Right renal cortex interstitium (tissue), 3 donors: ENCODE measurements at places on chromosomes 1 and 21. TPM values are rescaled to one million over a fixed set of nuclear protein-coding genes. Genes with fewer than 3 reads are reported as not detected.
A peak's percentile ranks its signal among the peaks of the same experiment; 100 is the strongest.

- no peak for DNase-seq
These were observed 12.9 kb downstream of the CFAP410 start for GRCh38 chr21:44326272-44326647.

DNA sequence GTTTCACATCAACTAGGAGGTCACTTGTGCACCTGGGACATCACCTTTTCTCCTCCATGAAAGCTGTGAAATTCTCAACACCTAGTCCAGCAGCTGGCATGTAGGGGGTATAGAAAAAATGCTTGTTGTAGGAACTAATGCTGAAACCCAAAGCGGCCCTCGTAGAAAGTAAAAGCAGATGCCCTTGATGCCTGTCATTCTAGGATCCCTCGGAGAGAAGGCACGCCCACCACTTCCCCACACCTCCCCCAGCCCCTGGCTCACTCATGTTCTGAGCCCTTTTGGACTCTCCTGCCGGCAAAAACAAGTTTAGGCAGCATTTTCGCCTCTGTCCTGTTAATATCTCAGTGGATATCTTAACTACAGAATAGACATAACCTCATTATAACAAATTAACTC, 36.5 kb downstream of the RIPK4 start:
- DNase-seq: no peak

The KIF21B gene
- polyA plus RNA-seq: 2.3 TPM

- DNase-seq: no peak
These were observed 68.5 kb downstream of the HHAT start for GRCh38 chr1:210397252-210397651.

The EPHA8 gene
- 1.4 TPM for polyA plus RNA-seq

The STIL gene
- 9.5 TPM for polyA plus RNA-seq

The HTR1D gene
- polyA plus RNA-seq: 0.17 TPM

- no peak for DNase-seq
These were observed 161.8 kb upstream of the PDE4B start for GRCh38 chr1:65630855-65631254.

- DNase-seq: no peak
These were observed 57.7 kb upstream of the LRRC7 start for GRCh38 chr1:69510026-69510425.

The DPT gene
- polyA plus RNA-seq: not detected

- DNase-seq: no peak
These were observed 10.9 kb downstream of the LRRC71 start for GRCh38 chr1:156931211-156931952.

DNA sequence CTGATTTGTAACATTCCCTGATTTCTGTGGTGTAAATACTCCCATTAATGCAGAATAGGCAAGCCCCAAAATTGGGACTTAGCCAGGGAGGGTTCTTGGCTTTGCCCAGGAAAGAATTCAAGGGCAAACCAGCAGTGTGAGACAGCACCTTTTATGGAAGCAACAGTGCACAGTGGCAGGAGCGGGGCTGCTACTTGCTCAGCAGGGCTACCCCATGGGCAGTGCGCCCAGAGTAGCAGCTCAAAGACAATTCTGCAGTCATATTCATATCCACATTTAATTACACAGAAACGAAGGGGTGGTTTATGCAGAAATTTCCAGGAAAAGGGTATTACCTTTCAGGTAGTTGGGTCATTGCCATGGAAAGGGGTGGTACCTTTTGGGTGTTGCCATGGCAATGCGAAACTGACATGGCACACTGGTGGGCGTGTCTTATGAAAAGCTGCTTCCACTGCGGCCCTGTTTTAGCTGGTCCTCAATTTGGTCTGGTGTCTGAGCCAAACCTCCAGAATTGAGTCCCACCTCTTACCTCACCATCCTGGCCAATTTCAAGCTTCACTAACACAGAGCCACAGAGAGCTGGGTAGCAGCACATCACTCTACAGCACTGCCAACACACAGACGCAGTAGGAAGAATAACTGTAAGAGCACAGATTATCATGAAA, 35.9 kb downstream of the FHAD1 start:
- no peak for DNase-seq

GRCh38 chr21:37658817-37659458, 257.3 kb downstream of the KCNJ6 start:
- DNase-seq: peak; percentile 49

GRCh38 chr1:107541412-107541811, 400.6 kb downstream of the NTNG1 start:
- DNase-seq: no peak

DNA sequence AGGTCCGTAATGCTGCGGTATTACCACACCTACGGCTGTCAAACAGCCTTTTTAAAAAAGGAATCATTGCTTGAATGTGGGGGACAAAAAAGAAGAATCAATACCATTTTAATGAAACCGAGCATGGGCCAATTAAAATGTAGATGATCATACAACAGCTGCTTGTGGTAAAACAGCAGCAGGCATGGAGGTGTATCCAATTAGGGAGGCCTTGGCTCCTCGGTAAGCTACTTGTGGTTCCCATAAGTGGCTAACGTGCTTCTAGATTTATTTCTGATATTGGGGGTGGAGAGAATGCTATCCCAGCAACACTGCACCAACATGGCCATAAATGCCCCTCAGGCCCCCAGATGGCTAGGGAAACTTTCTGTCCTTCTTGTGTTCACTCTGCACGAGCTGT, 1.8 kb downstream of the PTPN14 start:
- no peak for DNase-seq

DNA sequence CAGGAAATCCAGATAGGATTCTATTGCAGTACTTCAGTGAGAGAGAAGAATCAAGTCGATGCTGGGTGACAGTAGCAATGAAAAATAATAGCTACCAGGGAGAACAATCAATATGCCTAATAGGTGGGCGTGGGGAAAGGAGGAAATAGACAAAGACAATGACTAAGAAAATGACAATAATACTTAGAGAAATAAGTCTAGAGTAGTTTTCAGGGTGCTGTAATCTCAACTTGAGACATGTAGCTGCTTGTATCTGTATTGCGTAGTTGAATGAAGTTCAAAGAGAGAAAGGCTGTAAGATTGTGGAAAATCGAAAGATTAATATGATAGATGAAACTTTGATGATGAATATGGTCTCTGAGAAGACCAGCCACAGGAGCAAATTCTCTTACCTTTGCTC, 2.6 kb downstream of the STXBP3 start:
- DNase-seq: no peak

DNA sequence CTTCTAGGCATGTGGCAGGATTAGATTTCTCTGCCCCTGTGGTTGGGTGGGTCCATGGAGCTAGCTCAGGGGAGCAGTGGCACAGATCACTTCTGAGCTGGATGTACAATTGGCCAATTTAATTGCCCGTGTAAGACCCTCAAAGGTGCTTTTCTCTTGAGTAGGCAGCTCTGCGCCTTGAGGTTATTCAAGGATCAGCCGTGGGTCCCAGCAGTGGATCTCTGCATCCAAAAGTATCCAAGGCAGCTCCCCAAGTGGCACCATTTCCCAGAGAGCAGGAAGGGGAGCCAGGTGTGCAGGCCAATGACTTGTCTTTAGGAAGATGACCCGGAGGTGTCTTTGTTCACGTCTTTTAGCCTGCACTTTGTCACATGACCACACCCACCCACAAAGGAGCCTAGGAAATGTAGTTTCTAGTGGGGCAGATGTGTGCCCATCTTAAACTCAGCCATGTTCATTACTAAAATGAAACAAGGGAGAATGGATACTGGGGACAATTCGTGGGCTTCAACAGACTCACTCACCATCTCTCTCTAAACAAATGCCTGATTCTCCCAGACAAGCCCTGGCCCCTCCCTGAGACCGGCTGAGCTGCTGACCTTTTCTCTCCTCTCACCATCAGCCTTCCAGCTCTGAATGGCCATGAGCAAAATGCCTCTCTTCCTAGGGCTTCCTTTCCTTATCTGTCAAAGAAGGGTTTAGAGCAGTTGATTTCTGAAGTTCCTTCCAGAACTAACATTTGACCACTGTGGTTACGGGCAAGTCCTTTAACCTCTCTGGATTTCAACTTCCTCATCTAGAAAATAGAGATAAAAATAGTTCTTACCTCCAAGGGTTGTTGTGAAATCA, 41.4 kb upstream of the TENT5C start:
- DNase-seq: no peak

DNA sequence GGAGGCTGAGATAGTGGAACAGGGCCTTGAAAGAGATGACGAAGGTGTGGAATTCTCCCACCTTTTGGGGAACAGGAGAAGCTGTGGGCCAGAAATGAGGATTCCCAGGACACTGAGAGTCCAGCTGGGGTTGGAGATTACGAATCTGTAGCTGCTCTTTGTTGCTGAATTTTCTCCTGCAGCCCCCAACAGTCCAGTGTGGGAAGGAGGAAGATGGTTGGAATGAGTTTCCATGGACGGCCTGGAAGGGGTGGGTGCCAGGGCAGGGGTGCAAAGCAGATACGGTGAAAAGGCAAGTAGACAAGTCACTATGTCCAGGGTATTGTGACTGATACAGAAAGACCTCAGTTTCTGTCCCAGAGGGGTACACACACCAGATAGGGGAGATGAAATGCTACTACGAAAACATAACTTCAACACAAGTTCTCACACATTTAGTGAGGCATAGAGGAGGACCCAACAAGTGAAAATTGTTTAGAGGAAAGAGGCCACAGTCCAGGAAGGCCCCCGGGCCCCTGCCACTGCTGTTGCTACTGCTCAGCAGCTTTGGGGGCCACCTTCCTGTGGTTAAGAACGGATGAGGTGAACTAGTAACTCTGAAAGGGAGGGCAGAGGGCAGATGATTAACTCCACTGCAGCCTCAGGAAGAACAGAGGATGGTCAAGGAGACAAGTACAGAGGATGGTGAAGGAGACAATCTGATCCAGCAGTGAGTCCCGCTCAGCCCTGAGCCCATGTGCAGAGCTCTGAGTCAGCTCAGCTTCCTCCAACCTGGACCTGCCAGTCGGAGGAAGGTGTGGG, 7.3 kb downstream of the CD244 start:
- no peak for DNase-seq

The CEP170 gene
- polyA plus RNA-seq: 55.0 TPM

DNA sequence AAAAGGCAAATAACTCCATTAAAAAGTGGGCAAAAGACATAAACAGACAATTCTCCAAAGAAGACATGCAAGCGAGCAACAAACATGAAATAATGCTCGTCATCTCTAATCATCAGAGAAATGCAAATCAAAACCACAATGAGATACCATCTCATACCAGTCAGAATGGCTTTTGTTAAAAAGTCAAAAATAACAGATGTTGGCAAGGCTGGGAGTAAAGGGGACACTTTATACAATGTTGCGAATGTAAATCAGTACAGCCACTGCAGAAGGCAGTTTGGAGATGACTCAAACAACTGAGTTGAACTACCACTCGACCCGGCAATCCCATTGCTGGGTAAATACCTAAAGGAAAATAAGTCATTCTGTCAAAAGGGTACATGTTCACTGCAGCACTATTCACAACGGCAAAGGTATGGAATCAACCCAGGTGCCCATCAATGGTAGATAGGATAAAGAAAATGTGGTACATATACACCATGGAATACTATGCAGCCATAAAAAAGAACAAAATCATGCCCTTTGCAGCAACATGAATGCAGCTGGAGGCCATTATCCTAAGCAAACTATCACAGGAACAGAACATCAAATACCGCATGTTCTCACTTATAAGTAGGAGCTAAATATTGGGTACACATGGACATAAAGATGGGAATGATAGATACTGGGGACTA, 25.9 kb downstream of the TSPAN2 start:
- no peak for DNase-seq

- no peak for DNase-seq
These were observed 43.7 kb downstream of the SLC27A3 start for GRCh38 chr1:153818876-153819275.

- no peak for DNase-seq
These were observed 37.3 kb upstream of the LBR start for GRCh38 chr1:225464851-225465792.

The VSIG8 gene
- polyA plus RNA-seq: 0.93 TPM
